ENCODE measurements at places on chromosomes 5 and 9.
A peak's percentile ranks its signal among the peaks of the same experiment; 100 is the strongest.

GRCh38 chr9:114906922-114907571 is 23.3 kb downstream of the TNFSF8 start:
- no peak for DNase-seq

DNA sequence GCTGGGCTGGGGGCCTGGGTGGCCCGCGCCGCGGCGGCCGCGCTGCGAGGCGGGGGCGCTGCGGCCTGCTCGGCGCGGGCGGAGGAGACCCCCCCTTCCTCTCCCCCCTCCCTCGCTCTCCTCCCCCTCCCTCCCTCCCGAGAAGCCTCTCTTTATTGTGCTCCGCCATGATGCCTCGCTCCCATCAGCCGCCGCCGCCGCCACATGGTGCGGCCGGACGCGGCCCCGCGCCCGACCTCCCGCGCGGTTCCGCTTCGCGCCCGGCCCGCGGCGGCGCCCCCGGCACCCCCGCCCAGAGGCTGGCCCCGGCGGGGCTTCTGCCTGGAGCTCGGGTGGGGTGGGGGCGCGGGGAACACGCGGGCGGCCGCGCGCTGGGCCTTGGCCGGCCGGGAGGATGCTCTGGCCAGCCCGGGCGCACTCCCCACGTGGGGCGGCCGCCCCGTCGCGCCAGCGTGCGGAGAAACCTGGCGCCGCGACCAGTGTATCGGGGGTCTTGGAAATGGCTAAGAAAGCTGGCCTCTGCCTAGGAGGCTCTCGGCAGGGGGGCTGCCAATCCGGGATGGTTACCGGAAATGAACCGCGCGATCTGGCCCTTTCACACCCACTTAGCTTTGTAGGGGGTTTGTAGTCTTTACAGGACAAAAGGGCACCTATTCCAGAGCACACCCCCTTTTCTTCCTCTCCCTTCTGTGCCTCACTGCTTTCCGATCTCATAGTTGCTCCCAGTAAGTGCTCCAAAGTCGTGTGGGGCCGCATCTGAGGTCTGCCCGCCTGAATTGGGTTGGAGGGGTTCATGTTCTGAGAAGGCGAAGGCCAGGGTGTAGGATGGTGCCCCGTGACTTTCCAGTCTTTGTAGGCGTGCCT is 1.0 kb downstream of the SET start:
- no peak for DNase-seq

DNA sequence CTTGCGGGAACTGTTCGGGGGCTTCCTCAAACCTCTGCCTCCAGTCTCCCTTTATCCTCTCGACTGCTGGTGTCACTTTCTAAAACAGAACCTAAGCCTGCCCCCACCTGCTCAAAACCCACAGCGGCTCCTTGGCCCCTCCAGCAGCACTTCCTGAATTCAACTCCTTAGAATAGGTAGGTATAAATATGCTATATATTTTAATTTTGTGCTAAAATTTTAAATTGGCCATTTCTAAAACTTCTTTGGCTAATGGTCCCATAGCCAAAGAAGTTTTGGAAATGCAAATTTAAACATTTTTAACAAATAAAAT is 71.8 kb upstream of the TBC1D2 start:
- DNase-seq: no peak

DNA sequence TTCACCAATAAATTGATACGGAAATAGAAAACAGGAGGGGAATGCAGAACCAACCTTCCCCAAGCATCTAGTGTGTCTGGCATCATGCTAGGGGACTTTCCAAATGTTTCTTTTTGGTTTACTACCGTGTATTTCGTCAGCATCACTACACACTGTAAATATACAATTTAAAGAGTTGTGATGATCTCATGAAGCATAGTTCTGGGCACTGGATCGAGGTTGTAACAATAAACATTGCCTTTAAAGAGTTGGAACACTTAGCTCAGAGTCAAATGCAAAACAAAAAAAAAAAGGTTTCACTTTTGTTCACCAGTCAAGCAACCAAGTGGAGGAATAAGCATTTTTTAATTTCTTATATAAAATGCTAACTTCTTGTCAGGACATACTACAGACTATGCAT is 2.9 kb upstream of the SCAI start:
- DNase-seq: no peak

DNA sequence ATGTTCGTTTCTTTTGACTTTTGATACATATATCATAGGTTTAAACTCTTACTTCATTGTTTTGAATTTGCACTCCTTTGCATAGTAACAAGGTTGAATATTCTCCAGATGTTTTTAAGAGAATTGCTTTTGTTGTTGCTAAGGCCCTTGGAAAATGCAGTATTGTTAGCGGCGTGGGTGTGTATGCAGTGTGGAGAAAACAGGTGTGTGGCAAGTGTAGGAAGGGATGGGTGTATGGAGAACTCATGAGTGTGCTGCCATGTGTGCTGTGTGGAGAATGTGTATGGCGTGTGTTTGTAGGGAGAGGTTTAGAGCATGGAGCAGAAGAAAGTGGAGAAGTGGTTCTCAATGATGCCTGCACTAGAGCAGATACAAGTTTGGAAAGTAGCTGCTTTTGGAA is 87.3 kb downstream of the WWC1 start:
- DNase-seq: no peak

DNA sequence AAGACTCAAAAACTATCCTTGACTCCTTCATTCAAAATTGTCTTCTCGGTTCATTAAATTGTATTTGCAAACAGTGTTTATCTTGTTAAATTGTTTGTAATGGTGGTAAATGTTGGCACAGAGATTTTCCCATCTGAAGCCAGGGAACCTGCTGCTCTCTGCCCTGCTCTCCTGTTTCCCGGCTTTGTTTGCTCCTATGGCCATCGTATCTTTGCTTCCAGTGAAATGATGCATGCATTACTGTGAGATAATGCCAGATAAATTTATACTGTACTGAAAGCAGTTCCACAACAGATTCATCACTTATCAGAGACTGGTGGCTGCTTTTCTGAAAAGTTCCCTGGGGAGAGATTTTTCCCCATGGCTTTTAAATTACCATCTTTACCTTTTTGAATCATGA is 81.4 kb downstream of the CD180 start:
- no peak for DNase-seq

DNA sequence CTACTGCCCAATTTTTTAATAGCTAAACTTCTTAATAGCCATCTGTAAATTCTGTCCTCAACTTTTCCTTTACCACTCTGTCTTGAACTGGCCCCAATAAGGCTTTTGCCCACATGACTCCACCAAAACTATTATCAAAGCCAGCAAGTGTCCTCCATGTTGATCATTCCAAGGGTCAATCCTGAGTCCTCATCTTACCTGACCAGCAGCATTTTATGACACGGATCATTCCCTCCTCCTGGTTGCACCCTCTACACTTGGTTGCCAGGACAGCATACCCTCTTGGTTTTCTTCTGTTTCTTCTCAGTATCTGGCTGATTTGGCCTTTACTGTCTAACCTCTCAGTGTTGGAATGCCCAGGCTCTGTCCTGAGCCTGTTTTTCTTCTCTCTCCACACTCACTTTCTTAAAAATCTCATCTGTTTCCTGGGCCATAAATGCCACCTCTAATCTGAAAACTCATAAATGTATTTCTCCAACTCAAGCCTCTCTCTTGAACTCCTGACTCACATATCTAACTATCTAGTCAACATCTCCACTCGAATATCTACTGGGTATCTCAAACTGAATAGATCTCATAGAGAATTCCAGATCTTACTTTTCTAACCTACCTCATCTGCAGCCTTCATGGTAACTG is 40.0 kb upstream of the CDC42SE2 start:
- no peak for DNase-seq

- DNase-seq: no peak
Measured at GRCh38 chr5:141485321-141486055, 658 bp downstream of the PCDHGC4 start.

DNA sequence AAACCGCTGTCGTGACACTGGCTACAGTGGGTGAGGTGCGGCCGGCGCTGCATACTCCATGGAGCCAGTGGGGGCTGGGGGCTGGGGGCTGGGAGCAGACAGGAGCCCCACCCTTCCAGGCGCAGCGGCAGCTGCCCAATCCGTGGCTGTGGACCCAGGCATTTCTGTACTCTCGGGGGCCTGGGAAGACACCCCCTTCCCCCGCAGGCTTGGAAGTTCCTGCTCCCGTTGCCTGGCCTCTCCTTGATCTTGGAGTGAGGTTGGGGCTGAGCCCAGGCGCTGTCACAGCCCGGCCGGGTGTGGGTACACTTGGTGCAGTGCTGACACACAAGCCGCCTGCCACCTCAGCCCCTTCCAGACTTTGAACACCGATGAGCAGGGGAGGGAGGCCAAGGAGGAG is 27.7 kb upstream of the GGTA1 start:
- no peak for DNase-seq

DNA sequence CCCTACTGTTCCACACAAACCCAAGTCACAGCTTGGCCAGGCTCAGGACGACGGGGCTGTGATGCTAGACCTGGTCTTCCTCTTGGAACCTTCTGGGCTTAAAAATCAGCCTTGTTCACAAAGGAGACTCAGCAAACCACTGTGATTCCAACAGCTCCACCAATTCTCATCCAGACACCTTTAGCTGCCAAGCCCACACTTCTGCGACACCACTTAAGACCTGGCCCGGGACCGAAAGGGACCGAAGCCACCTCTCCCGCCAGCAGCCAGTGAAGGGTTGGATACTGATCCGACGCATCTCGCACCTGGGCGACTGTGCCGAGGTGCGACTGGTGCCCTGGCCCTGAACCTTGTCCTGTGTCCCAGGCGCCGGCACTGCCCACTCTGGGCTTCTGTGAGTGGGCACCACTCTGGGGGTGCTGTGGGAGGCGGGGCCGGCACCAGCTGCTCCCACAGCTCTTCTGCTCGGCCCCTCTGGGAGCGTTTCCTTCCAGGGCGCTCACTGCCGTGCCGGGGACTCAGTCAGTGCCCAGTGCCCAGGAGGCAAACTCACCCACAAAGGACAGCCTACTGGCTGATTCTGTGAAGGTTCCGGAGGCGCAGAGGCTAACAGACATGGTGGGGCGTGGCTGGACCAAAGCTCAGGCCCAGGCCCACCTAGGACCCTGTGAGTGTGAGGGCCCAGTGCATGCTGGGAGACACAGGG is 50.9 kb downstream of the EXD3 start:
- DNase-seq: no peak

- no peak for DNase-seq
Measured at GRCh38 chr5:141330299-141331080, at the start of gene PCDHGA1. PCDHGA1 (plus strand) TSS chr5:141330514.

GRCh38 chr5:132528021-132528420 is 15.3 kb downstream of the IL5 start:
- DNase-seq: peak; percentile 44

GRCh38 chr5:179798144-179798770 is 4.5 kb downstream of the LTC4S start:
- no peak for DNase-seq

- no peak for DNase-seq
Measured at GRCh38 chr5:83741571-83741970, 20.9 kb upstream of the HAPLN1 start.

DNA sequence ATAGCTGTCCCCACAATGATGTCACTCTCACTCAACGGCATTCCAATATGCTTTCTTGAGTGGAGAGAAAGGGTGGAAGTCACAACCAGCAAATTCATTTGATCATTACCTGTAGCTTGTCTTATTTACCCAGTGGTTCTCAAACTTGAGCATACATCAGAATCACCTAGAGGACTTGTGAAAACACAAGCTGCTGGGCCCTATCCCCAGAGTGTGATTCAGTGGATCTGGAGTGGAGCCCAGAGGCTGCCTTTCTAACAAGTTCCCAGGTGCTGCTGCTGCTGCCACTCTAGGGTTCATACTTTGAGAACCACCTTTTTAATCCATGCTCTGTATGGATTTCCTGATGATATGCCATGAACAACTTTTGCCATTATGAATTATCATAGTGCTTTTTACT is 94.7 kb downstream of the KLHL3 start:
- DNase-seq: no peak

- no peak for DNase-seq
Measured at GRCh38 chr9:134289241-134289875, 36.9 kb upstream of the RXRA start.

DNA sequence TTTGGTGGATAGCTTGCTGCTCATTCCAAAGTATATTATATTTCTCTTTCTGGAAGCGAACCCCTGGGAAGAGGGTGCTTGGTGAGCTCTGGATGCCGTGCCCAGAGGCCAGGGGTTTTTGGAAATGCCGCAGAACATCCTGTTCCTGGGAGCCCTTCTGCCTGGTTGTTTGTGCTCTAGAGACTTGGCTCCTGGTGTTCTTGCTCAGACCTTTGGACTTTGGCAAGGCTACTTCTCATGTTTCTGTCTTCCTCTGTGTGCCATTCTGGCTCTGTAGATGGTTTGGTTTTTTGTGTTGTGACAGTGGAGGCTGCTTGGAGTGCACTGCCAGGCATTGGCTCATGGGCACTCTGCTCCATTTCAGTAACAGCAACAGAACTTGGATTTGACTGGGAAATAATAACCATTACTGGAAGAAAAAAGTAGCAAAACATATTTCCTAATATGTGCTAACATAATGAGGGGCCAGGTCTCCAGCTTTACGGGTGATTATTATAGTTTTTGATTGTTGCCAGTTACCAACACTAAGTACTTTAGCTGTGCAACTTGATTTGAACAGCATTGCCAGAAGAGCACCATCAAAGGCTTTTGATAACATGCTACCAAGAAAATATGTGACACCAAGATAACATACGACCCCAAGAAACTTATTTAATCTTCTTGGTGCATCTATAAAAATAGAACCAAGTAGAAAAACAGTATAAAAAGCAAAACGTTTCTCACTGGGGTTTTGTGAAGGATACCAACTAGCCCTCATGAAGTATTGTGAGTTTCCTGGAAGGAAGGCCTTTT is 94.2 kb downstream of the PCSK1 start:
- DNase-seq: no peak

- no peak for DNase-seq
Measured at GRCh38 chr9:113720495-113720894, 155.6 kb upstream of the ZNF618 start.

- no peak for DNase-seq
Measured at GRCh38 chr9:86893811-86894490, 53.4 kb downstream of the GAS1 start.

DNA sequence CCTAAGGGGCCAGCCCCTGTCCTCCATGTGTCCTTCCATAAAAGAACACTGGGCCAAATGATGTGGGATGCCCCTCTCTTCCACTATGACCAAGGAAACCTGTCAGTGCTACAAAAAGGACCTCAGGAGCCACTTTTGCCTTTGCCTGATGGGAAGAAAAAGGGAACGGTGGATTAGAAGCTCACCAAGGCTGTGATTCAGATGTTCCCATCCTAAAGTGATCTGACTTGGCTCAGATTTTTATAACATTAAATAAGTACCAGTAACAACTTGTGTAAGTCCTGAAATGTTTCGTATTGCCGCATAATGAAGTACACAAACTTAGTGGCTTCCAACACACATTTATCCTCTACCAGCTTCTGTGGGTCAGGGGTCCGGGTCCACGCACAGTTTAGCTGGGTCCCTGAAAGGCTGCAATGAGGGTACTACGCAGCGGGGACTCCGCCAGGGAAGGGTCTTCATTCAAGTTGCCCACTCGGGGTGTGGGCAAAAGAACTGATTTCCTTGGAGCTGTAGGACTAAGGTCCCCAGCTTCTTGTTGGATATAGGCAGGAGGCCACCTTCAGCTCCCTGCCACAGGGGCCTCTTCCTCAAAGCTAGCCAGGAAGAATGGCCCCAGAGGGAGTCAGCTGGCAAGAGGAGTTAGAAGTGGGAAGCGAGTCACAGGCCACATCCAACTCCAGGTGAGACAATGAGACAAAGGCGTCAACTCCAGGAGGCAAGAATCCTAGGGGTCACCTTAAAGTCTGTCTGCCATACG is 60.4 kb downstream of the RAPGEF1 start:
- DNase-seq: no peak
